ENCODE measurements at places on chromosomes 1 and 21. TPM values are rescaled to one million over a fixed set of nuclear protein-coding genes. Genes with fewer than 3 reads are reported as not detected.

Gene FCRL5
- total RNA-seq, result 0.63 TPM

Gene LRRC38
- not detected for total RNA-seq

Gene ERG
- total RNA-seq, result 133 TPM

Gene VPS45
- total RNA-seq, result 52.6 TPM

Gene HPCA
- total RNA-seq, result not detected

Gene PMVK
- total RNA-seq, result 21.9 TPM

Gene GPR3
- total RNA-seq, result 0.68 TPM

Gene ANKRD34A
- 2.2 TPM for total RNA-seq

Gene SH2D1B
- total RNA-seq, result 0.63 TPM

Gene FAM76A
- total RNA-seq, result 18.9 TPM

DNA sequence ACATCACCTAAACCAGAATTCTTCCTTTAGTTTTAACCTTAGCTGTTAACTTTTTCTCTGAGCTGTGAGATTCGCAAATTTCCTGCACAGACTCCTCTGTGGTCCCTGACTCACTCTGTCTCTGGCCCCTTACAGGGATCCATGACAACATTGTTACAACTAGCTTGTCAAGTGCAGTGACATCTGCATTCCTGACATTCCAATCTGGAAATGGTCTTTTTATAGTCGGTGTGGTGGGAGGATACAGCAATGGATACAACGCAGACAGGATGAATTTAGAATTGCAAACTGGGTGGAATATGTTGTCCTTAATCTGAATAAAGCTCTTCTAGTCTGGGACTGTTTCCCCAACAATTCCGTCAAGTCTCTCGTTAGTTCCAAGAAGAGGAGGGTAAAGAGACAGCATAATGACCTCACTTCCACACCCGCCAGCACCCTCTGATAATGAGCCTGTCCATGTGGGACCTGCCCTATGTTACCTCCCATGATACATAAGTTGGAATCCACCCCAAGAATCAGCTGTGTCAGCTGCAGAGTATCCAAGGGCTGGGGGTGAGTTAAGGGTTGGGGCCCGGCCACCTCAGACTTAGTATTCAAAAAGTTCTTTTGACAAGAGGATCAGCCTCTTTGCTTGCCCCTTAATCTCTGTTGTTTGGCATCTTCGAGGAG, 49.4 kb downstream of the ILDR2 start:
- no peak for DNase-seq
- H3K27me3 ChIP-seq, result no peaks in the 10 kb centered on the region
- H3K4me3 ChIP-seq, result no peak overlapping the region
- H3K36me3 ChIP-seq, result no peaks in the 10 kb centered on the region
- H3K4me1 ChIP-seq, result no peaks in the 10 kb centered on the region

- no peaks in the 10 kb centered on the region for H3K36me3 ChIP-seq
- H3K4me3 ChIP-seq, result no peak overlapping the region
- no peak overlapping the region for H3K27ac ChIP-seq
- no peaks in the 10 kb centered on the region for H3K27me3 ChIP-seq
- peaks cover 2% of the 10 kb centered on the region for H3K4me1 ChIP-seq
Observed at GRCh38 chr1:8367571-8368194, 49.8 kb downstream of the SLC45A1 start.

GRCh38 chr1:91381844-91382243, 22.8 kb downstream of the HFM1 start:
- no peak overlapping the region for H3K27ac ChIP-seq
- no peaks in the 10 kb centered on the region for H3K36me3 ChIP-seq
- H3K27me3 ChIP-seq, result no peaks in the 10 kb centered on the region
- no peak for DNase-seq
- H3K4me3 ChIP-seq, result no peak overlapping the region

DNA sequence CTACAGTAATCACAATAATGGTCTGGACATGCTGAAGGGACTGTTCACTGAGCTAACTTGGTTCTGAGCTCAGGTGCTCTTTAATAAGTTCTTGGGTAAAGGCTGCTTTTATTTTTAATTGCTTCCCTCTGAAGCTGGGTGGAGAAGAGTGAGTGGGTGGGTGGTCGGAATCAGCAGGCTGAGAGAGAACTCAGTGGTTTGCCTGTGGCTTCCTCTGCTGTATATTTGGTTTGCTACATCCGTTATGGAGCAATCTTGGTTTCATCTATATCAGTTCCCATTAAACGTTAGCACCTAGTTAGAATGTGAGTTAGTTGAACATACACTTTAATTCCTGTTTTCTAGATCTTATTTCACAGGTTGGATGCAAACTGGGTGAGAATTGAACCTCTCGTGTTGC, 23.3 kb downstream of the CNIH4 start:
- DNase-seq, result no peak
- no peaks in the 10 kb centered on the region for H3K36me3 ChIP-seq
- peaks cover 4% of the 10 kb centered on the region for H3K4me1 ChIP-seq

GRCh38 chr1:25695771-25696311, 79.2 kb downstream of the MAN1C1 start:
- no peaks in the 10 kb centered on the region for H3K36me3 ChIP-seq
- no peak overlapping the region for H3K4me3 ChIP-seq
- peak overlapping the region; percentile 87 for H3K27ac ChIP-seq
- no peak for DNase-seq

DNA sequence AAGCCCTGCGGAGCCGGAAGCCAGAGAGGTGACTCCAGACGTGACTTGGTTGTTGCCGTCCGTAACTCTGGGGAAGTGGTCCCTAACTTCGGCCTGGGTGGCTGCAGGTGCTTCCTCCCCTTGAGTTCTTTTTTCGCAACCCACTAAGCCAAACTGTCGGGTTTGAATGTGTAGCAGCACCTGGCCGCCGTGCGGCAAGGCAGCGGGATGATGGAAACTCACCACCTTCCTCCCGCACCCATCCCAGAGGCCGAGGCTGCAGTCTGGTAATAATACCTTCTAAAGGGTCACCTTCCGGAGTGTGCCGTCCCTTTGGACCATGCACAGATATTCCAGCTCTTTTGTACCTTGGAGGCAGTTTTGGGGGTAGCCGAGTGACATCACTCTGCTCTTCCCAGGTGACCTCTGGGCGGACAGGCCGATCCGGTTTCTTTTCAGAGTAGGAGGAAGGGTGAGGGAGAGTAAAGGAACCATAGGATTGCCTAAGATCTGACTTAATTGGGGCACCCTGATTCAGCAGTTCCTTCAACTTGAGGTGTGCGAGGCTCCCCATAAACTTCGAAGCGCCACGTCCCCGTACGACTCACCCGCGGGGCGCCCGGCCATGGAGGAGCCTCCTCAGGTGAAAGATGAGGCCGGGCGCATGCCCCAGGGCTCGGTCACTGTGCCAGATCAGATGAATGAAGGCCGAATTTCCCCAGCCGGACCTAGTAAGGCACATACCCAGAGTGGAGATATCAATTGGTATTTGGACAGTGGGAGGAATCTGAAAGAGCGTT, 1.0 kb downstream of the KCNK1 start:
- no peaks in the 10 kb centered on the region for H3K27me3 ChIP-seq
- no peaks in the 10 kb centered on the region for H3K4me1 ChIP-seq
- no peaks in the 10 kb centered on the region for H3K36me3 ChIP-seq
- H3K27ac ChIP-seq, result no peak overlapping the region

- no peaks in the 10 kb centered on the region for H3K27me3 ChIP-seq
- no peaks in the 10 kb centered on the region for H3K36me3 ChIP-seq
- H3K27ac ChIP-seq, result no peak overlapping the region
Observed at GRCh38 chr1:166166329-166166697, 488 bp downstream of the FAM78B start.

GRCh38 chr1:212284332-212284743, 872 bp upstream of the PPP2R5A start:
- H3K27ac ChIP-seq, result peak overlapping the region; percentile 81
- H3K4me1 ChIP-seq, result no peaks in the 10 kb centered on the region
- peak overlapping the region; percentile 40 for H3K4me3 ChIP-seq
- DNase-seq, result no peak
- H3K36me3 ChIP-seq, result no peaks in the 10 kb centered on the region

GRCh38 chr1:15224259-15224869, 22.7 kb upstream of the FHAD1 start:
- no peak for DNase-seq
- no peak overlapping the region for H3K27ac ChIP-seq
- H3K4me3 ChIP-seq, result no peak overlapping the region
- H3K4me1 ChIP-seq, result no peaks in the 10 kb centered on the region
- H3K36me3 ChIP-seq, result no peaks in the 10 kb centered on the region
- H3K27me3 ChIP-seq, result no peaks in the 10 kb centered on the region

DNA sequence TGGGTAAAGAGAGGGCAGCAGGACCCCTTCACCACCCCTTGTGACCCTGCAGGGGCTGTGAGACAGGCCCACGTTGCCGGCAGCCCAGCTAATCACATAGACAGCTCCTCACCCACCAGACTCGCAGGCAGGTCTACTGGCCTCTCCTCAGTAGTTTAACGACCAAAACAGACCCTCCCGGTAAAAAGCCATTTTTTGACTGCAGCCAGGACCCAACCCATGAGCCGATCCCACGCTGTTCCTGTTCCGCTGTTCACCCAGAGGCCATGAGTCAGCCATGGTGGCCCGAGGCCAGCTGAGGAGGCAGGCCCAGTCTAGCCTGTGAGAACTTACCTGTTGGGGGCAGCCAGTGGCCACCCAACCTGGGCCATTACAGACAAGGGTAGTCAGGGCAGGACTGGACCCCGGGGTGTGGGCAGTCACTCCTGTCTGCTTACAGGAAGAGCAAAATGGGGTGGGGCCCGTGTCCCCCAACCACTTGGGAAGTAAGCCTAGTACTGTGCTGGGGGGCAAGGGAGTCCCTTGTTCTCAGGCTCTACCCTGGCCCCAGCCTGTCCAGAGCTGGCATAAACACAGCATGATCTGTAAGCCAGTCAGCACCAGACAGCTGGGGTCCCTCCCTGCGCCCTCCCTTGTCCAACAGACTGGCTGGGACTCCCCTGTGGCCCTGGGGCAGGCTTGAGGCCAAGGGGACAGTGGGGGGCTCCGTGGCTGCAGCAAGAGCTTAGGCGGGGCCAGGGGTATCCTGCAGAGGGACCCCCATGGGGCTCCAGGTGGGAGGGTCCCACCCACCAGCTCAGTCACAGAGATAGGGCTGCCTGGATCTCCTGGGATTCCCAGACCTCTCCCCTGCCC, 61.9 kb downstream of the WNT9A start:
- H3K4me1 ChIP-seq, result no peaks in the 10 kb centered on the region
- no peaks in the 10 kb centered on the region for H3K36me3 ChIP-seq
- no peaks in the 10 kb centered on the region for H3K27me3 ChIP-seq
- no peak overlapping the region for H3K4me3 ChIP-seq

DNA sequence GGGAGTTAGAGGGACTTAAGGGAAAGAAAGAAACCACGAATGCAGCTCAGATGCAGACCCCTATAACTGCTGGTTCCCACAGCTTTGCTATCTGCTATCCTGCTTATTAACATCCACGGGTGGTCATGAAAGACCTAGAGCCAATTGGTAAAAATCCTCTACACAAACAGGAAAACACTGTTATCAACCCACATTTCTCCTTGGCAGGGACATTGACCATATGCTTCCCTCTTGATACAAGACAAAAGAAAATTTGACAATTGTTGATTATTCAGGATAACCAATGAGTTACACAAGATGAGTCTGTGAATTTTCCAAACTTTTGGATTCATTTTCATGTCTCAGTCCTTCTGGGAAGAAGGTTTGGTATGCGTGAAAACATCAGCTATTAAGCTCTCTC, 90.4 kb downstream of the TIAM1 start:
- no peaks in the 10 kb centered on the region for H3K36me3 ChIP-seq
- DNase-seq, result no peak
- no peak overlapping the region for H3K4me3 ChIP-seq
- H3K27me3 ChIP-seq, result no peaks in the 10 kb centered on the region

- H3K4me1 ChIP-seq, result no peaks in the 10 kb centered on the region
- no peaks in the 10 kb centered on the region for H3K36me3 ChIP-seq
- H3K27me3 ChIP-seq, result no peaks in the 10 kb centered on the region
- DNase-seq, result no peak
- H3K4me3 ChIP-seq, result no peak overlapping the region
Observed at GRCh38 chr21:37878946-37879660, 37.2 kb downstream of the KCNJ6 start.

GRCh38 chr1:47624531-47624930, 186.7 kb downstream of the FOXD2 start:
- no peaks in the 10 kb centered on the region for H3K4me1 ChIP-seq
- H3K4me3 ChIP-seq, result no peak overlapping the region
- H3K27ac ChIP-seq, result no peak overlapping the region
- H3K36me3 ChIP-seq, result no peaks in the 10 kb centered on the region

DNA sequence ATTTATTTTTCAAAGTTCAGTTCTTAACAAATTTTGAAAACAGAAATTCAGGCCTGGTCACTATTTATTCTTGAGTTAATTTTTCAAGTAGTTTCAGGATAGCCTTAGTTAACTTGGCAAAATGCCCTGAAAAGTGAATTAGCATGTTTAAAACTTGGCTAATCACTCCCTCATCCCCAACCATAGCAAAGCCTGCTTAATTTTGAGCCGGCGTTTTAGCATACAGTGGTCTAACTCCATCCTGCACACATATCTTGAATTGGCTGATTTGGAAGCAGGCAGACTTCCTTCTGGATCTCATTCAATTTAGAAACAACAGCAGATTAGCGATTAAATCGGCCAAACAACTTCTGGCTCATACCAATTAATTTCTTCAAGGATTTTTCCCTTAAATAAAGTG, 439.2 kb downstream of the PTBP2 start:
- H3K27ac ChIP-seq, result no peak overlapping the region
- no peaks in the 10 kb centered on the region for H3K27me3 ChIP-seq
- no peaks in the 10 kb centered on the region for H3K36me3 ChIP-seq
- H3K4me1 ChIP-seq, result no peaks in the 10 kb centered on the region
- DNase-seq, result no peak

GRCh38 chr21:46250146-46250725, 21.7 kb upstream of the LSS start:
- no peaks in the 10 kb centered on the region for H3K27me3 ChIP-seq
- peaks cover 5% of the 10 kb centered on the region for H3K36me3 ChIP-seq
- H3K4me1 ChIP-seq, result no peaks in the 10 kb centered on the region
- H3K27ac ChIP-seq, result no peak overlapping the region
- H3K4me3 ChIP-seq, result no peak overlapping the region
- no peak for DNase-seq

DNA sequence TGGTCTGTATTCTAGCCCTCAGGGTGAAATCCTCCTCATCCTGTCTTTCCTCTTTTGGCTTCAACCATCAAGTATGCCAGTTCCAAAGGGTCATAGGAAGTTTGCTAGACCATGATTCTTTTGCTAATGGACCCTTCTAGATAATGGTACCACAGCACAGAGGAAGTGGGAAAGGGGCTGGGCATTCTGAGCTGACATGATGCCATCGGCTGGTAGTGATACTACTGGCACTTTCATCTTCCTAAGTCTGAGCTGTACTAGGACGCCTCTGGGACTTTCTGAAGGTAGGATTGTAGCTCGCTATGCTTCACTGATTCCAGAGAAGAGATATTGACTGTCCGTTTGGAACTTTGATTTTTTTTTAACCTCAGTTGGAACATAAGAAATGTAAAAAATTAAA, 11.4 kb downstream of the FASLG start:
- H3K4me1 ChIP-seq, result no peaks in the 10 kb centered on the region
- no peak overlapping the region for H3K27ac ChIP-seq
- no peak for DNase-seq
- no peak overlapping the region for H3K4me3 ChIP-seq

GRCh38 chr1:75115654-75116053, 18.5 kb upstream of the LHX8 start:
- no peaks in the 10 kb centered on the region for H3K4me1 ChIP-seq
- DNase-seq, result no peak
- H3K4me3 ChIP-seq, result no peak overlapping the region
- no peaks in the 10 kb centered on the region for H3K36me3 ChIP-seq
- no peak overlapping the region for H3K27ac ChIP-seq
